Stimulated activated CD4-positive, alpha-beta T cell treated with anti-CD3 and anti-CD28 coated beads, Interleukin-1b, Interleukin-23, amount 100 ng/mL, for 48 hours (primary cell): ENCODE measurements at places on chromosomes 1 and 21.

DNA sequence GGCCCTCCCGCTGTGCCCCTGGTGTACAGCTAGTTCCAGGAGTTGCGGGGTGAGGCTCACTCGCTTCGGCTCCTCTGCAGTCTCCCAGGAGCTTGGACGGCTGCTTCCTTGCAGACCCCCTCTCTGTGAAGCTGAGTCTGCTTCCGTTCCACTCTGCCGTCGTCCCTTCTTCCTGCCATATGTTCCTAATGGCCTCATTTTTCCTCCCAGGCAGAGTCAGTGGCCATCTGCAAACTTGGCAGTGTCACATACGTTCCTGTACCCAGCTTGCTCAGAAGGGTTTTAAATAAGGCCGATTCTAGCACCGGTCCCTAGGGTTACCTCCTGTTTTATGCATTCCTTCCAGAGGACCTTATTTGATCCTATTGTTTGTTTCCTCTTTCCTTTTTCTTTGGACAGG lies 21.3 kb downstream of the ACTL8 start:
- no peak for DNase-seq

- no peak for DNase-seq
Measured at GRCh38 chr1:208467151-208467780, 223.1 kb upstream of the PLXNA2 start.

DNA sequence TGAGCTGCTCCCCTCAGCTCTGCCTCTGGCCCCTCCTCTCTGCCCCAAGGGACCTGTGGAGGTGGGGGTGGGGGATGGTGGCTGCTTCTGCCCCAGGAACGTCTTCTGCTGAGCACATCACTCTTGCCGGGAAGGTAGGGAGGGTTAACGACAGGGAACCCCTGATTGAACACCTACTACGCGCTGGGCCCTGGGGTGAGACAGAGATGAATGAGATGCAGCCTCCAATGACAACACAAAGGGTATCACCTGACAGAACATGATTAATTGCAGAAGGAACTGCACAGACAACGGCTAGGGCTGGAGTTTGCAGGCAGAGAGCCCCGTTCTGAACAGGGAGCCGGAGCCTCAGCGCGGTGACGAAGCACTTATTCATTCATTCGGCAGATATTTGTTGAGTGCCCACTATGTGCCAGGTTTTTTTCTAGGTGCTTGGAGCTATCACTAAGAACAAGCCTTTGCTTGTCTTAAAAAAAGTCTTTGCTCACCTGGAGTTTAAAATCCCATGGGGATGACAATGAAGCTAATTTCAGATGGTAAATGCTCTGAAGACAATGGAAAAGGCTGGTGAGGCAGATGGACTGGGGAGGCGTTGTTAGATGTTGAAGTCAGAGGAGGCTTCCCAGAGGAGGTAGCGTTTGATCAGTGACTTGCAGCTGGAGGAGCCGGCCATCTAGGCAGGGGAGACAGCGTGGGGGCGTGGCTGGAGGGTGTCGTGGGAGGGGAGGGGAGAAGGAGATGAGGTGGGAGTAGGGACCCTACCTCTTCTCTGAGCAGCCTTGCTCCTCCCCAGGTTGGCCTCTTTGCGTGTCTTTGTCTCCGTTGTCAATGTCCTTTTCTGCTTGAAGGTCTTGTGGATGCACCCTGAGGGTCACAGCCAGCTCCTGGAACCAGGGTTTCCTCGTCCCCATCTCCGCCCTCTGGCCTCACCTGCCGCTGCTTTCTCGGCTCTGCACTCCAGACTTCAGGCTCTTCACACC lies 103.1 kb upstream of the CSF3R start:
- no peak for DNase-seq

- no peak for DNase-seq
Measured at GRCh38 chr1:37814252-37814651, 6.2 kb upstream of the YRDC start.

- no peak for DNase-seq
Measured at GRCh38 chr1:182255494-182255893, 136.1 kb downstream of the GLUL start.

DNA sequence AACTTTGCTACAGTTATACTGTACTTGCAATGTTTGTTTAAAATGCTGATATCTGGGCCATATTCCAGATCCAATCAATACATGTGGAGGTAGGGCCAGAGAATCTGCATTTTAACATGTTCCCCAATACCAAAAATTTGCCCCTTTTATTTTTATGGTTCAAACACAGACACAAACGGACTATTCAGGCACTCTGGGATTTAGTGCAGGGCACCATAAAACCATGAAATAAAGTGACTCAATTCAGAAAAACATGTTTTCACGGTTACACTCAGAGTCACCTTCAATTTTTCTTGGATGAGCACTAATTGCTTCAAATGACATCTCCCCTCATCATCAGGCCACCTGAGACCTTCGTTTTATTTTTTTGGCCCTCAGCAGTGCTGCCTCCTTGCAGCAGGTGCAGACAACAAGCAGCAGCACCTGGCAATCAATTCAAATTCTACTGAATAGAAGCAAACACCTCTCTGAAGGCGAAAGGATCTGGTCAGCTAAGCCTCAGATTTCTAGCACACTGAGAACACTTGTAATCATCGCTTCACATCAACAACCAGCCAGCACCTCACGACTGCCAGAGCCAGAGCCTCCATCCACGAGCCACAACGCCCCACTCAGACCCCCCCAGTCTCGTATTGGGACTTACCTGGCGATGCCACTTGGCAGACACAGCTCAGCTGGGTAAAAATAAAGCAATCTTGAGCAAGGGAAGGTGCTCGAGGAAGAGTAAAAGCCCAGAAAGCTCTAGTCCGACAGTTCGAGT lies 1.1 kb downstream of the ERO1B start:
- no peak for DNase-seq
